ENCODE measurements at places on chromosomes 1 and 21.

DNA sequence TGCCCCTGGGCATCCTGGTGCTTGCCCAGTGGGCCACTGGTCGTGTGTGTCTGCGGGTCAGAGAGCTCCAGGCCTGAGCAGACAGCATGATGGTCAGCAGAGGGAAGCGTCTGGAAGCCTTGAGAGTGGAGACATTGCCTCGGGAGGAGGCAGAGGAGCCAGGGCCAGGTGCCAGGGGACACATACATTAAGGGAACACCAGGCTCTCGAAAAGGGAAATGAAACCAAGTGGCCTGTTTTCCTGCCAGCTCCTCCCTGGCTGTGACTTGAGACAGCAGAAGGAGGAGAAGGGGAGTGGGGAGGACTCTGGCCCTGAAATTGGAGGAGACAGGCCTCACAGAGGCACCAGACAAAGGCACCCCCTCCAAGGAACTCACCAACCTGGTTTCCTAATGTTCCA lies 62.4 kb upstream of the LRP8 start:
- no peak for DNase-seq

GRCh38 chr1:169782596-169782995 lies 12.1 kb downstream of the METTL18 start:
- DNase-seq = no peak

GRCh38 chr21:43873673-43874072 lies 8.7 kb downstream of the AGPAT3 start:
- no peak for DNase-seq

DNA sequence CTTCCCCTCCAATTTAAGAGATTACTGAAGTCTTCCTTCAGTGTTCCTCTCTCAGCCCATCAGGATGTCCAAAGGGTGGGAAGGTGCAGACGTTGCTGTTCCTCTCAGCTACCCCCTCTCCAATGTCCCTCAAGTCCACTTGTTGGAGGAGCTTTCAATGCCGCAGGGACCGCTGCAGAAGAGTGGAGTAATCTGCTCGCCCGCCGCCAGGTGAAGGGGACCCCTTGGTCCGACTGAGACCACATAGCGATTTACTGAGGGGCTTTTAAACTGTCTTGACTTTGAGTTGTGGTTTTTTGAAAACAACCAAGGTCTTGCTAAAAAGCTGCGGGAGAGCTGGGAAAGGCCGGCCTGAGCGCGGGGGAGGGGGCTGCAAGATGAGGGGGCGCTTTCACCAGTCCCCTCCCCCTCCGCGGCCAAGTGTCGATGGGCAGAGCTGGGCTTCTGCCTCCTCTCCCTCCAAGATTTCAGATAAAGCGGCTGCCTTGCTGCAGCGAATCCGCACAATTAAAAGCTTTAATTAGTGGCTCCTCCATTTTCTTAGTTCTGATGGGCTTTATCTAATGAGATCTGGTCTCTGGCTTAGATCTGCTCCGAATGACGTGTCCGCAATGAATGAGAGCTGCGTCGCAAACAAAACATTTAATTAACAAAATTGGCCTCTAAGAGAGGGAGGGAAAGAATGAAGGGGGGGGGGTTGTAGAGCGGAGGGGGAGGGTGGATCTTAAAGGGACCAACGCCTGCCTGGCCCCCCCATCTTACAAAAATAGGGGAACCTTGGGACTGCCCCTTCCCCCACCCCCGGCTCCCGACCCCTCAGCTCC lies 5.9 kb downstream of the LMO4 start:
- peak; percentile 32 for DNase-seq

GRCh38 chr1:152776361-152776760 lies 1.4 kb downstream of the LCE1F start:
- no peak for DNase-seq

GRCh38 chr1:119147661-119148090 lies 7.2 kb upstream of the WARS2 start:
- DNase-seq = peak; percentile 15

- no peak for DNase-seq
Observed at GRCh38 chr1:214475746-214476145, 75.7 kb downstream of the PTPN14 start.

- no peak for DNase-seq
Observed at GRCh38 chr1:157360023-157360390, 192.3 kb downstream of the FCRL5 start.

GRCh38 chr1:38114241-38115026 lies 67.8 kb upstream of the POU3F1 start:
- DNase-seq = peak; percentile 35

GRCh38 chr1:220954321-220955075 lies 75.3 kb downstream of the HLX start:
- DNase-seq = no peak

GRCh38 chr1:217553949-217554509 lies 76.9 kb downstream of the GPATCH2 start:
- DNase-seq = no peak

- peak; percentile 55 for DNase-seq
Observed at GRCh38 chr1:209406595-209406994, 176.9 kb upstream of the CAMK1G start.

GRCh38 chr1:64499966-64500365 lies 30.0 kb downstream of the CACHD1 start:
- no peak for DNase-seq

- no peak for DNase-seq
Observed at GRCh38 chr1:41313661-41314131, 47.5 kb upstream of the FOXO6 start.

DNA sequence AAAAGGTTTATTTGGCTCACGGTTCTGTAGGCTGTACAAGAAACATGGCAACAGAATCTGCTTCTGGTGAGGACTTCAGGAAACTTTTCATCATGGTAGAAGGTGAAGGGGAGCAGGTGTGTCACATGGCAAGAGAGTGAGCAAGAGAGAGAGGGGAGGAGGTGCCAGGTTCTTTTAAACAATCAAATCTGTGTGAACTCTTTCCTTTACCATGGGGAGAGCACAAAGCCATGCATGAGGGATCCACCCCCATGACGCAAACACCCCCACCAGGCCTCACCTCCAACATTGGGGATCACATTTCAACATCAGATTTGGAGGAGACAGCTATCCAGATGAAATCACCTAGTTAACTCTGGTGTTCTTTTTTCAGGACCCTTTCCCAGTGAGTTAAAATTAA lies 103.6 kb downstream of the GALNT2 start:
- no peak for DNase-seq

GRCh38 chr21:29258626-29259338 lies 39.9 kb upstream of the BACH1 start:
- DNase-seq = peak; percentile 88

- no peak for DNase-seq
Observed at GRCh38 chr1:169044296-169044695, 62.2 kb upstream of the ATP1B1 start.

GRCh38 chr1:39230261-39231190 lies 26.0 kb downstream of the MACF1 start:
- DNase-seq = peak; percentile 79

DNA sequence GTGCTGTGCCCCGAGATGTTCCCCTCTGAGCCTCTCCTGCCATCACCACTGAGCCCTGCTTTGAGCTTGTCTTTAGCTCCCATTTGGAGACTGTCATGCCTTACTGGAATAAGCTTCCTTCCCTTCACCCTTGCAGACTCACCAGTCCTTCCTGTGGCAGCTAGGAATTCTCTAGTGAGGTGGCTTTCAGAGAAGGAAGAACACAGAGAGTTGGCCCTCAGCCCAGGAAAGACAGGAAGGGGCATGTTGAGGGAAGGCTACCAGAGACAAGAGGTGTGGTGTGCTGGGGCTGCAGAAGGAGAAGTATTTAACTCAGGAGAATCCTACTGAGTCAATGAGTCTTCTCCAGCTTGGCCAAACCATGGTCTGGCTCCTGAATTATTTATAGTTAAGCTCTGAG lies 76.3 kb downstream of the UCK2 start:
- peak; percentile 89 for DNase-seq

DNA sequence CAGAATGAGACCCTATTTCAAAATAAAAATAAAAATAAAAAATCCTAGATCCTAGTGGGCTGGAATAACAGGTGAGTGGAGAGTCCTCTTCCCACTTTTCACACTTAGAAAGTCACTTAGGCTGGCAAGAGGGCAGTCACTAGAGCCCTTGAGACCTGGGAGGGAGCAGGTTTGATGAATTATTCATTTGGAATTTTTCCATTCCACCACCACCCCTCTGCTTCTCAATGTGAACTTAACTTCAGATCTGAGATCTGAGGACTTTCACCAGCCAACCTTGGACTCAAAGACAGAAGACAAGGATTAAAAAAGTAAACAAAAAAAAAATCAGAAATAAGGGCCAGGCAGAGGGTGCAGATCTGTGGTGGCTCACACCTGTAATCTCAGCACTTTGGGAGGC lies 16.5 kb downstream of the AKR7A3 start:
- DNase-seq = no peak

GRCh38 chr1:150686275-150686674 lies 10.7 kb downstream of the GOLPH3L start:
- DNase-seq = no peak

DNA sequence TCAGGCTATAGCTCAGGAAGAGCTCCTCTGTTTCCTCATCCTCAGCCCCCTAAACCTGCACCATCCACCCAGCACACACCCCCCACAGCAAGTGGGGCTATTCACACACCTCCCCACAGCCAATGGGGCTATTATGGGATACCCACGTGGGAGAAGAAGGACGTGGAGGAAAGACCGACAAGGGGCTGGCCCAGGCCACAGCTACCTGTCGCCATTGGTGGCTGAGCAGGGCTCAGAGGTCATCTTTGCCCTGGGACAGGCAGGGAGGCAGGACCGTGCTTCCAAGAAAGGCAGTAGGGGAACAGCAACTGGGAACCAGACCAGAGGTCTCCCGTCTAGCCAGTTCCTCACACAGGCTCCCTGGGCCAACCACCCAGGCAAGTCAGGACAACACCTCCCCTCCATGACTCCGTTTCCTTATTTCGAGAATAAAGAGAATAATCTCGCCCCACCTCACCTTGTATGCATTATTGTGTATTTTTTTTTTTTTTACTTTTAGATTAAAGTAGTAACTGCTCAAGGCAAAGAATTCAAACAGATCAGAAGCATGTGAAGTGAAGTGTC lies 92.3 kb upstream of the TARDBP start:
- DNase-seq = no peak

DNA sequence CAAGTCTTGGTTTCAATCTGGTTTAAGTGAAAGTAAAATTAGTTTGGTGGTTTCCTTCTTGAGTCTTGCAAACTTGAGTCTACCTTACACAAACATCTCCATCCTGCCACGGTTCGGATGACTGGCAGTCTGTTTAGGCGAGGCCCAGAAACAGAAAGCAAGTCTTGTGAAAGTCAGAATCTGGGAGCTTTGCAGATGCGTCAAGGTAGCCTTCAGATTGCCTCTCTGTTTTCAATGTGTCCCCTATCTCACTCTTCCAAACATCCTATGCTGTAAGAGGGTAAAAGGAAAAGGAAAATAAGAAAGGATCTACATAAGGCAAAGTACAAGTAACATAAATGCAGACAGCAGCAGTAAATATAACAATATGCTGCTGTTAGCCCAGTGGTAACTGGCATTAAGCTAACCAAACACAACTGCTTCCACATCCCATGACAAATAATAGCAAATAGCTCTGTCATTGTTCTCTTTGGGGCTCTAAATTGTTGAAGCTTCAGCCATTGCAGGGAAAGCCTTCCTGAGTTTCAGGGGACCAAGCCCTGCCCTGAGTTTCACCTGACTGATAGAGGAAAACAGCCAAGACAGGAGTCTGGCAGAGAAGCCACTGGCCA lies 26.2 kb upstream of the C1orf105 start:
- DNase-seq = no peak

DNA sequence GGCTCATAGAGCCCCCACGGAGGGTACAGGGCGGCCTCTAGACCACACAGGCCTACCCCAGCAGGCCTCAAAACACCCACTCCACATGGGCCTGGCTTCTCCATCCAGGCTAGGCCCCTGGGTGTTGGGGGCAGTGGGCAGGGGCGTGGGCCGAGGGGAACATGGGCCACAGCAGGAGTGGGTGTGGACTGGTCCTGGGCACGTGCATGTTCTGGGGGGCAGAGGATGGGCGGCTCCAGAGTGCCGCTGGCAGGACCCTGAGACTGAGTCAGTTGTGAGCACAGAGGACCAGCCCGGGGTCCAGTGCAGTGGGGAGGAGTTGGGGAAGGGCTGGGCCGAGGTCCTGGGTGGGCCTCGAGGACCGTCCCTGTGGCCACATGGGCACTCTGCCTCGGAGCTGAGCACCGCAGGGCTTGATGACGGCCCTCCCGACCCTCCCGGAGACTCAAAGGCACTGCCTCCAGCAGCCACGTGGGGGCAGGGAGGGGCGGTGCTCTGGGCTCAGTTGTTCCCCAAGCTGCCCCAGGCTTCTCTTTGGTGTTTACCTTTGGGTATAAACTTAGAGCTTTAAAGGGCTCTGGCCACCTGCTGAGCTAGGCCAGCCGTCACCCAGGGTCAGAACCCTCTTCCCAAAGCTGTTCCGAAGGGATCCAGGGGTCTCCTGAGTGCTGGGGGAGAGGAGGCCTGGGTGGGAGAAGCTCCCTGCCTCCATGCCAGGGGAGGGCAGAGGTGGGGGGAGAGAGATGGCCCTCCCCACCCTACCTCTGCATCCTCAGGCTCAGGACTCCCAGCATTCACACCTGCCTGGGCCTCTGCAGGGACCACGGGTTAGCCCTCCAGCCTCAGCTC lies 79.9 kb downstream of the MORN1 start:
- peak; percentile 70 for DNase-seq

DNA sequence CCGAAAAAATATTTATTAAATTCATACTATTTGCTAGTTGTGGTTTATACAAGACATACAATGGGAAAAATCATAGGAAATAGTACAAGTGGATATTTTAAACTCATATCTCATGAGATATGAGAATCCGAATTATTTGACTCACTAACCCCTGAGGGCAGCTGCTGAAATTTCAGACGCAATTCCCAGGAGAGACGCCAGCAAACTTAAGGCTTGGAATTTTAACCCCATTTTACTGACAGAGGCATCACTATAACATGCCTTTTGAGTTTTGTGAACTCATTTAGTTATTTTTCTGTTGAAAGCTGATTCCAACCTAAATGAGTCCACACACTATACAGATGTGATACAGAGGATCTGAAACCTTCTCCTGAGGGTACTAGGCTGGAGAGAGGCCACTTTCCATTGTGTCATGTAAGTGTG lies 5.9 kb upstream of the MROH9 start:
- DNase-seq = peak; percentile 89

DNA sequence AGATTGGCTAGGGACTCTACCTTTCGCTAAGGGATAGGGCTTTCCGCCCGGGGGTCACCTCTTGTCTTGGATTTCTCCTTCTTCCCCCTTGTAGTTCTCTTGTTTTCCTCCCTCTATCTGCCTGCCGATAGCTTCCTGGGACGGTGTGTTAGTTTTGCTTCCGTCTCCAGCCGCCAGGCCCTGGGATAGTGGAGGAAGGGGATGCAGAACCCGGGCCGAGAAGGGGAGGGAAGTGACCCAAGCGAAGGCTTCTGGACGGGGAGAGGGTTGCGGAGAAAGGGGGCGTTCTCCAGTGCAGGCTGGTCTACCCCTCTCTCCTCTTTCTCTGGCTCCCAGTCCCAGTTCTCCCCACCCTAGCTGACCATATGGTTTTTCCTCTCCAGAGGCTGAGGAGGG lies 871 bp downstream of the TUFT1 start:
- no peak for DNase-seq

GRCh38 chr1:66540434-66541032 lies 6.6 kb downstream of the SGIP1 start:
- DNase-seq = peak; percentile 69

GRCh38 chr1:82464362-82465001 lies 663.7 kb downstream of the ADGRL2 start:
- DNase-seq = peak; percentile 24
